ENCODE measurements at places on chromosomes 6 and 20. TPM values are rescaled to one million over a fixed set of nuclear protein-coding genes. Genes with fewer than 3 reads are reported as not detected.

Gene RAB44
- total RNA-seq, result under 0.01 TPM

Gene LY6G6D
- not detected for total RNA-seq

Gene MAP1LC3A
- 1.5 TPM for total RNA-seq

Gene OVOL2
- 1.0 TPM for total RNA-seq

Gene PLEKHG1
- 2.8 TPM for total RNA-seq

Gene FOXS1
- total RNA-seq, result 2.0 TPM

Gene PCK1
- not detected for total RNA-seq

Gene EPB41L1
- 8.5 TPM for total RNA-seq

Gene KIAA1586
- total RNA-seq, result 19.7 TPM

Gene TNF
- 4.0 TPM for total RNA-seq

Gene OR2B6
- not detected for total RNA-seq

Gene FRK
- total RNA-seq, result 0.57 TPM

Gene CDS2
- total RNA-seq, result 15.0 TPM

Gene HCK
- total RNA-seq, result 0.15 TPM

Gene MAFB
- 0.97 TPM for total RNA-seq

Gene HLA-DQB1
- 0.51 TPM for total RNA-seq

Gene TMEM151B
- 0.23 TPM for total RNA-seq

Gene REM1
- total RNA-seq, result not detected

Gene IL20RA
- 0.27 TPM for total RNA-seq

Gene ATG5
- 72.6 TPM for total RNA-seq

Gene ADTRP
- 2.8 TPM for total RNA-seq

Gene FLRT3
- total RNA-seq, result 0.23 TPM

Gene SLC12A5
- not detected for total RNA-seq

Gene KIF25
- not detected for total RNA-seq

Gene SAMD3
- not detected for total RNA-seq

Gene PHF1
- total RNA-seq, result 14.3 TPM

Gene CTNNBL1
- total RNA-seq, result 44.7 TPM

Gene C6orf58
- 0.39 TPM for total RNA-seq
